Activated CD4-positive, alpha-beta T cell treated with anti-CD3 and anti-CD28 coated beads for 36 hours (primary cell): ENCODE measurements at places on chromosomes 12 and 14.
A peak's percentile ranks its signal among the peaks of the same experiment; 100 is the strongest.

GRCh38 chr14:26738571-26738970 is 140.7 kb upstream of the NOVA1 start:
- DNase-seq = no peak

DNA sequence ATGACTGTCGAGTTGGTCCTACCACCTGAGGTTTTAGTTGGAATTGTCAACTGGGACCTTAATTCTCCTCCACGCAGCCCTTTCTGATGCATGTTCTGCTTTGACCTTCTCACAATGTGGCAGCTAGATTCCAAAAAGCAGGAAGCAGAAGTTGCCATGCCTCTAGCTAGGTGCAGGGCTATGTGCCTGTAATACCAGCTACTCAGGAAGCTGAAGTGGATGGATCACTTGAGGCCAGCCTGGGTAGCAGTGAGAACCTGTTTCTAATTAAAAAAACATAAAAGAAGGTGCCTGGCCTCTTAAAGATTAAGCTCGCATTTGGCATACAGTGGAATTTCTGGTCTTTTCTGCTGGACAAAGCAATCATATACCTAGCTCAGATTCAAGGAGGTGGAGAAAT is 77.1 kb downstream of the FGD4 start:
- no peak for DNase-seq

GRCh38 chr14:94389731-94390371 is 1.4 kb upstream of the SERPINA1 start:
- no peak for DNase-seq

DNA sequence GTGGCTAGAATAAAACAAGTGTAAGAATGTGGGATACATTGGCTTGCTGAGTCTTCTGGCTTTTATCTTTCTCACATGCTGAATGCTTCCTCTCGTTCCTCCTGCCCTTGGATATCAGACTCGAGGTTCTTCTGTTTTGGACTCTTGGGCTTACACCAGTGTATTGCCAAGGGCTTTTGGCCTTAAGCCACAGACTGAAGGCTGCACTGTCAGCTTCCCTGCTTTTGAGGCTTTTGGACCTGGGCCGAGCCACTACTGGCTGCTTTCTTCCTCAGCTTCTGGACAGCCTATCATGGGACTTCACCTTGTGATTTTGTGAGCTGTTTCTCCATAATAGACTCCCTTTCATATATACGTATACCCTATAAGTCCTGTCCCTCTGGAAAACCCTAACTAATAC is 300.9 kb upstream of the STXBP6 start:
- DNase-seq = no peak

DNA sequence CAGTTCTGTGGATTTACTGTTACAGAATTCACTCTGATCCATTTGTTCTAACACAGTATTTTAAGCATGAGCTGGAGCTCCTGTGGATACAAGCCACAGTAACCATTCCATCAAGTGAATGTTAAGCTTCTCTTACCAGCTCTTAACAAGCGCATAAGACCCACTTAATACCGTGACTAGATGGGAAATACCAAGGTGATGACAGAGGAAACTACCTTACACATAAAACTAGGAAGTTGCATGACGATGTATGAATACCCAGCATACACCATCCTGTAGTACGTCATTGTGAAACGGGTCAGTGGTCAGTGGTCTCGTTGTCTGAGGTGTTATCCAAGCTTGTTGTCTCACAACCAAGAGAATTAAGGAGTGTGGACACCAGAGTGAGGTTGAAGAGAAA is 2.0 kb upstream of the GALC start:
- peak; percentile 62 for DNase-seq

GRCh38 chr14:35389315-35389667 is 15.3 kb downstream of the NFKBIA start:
- no peak for DNase-seq

GRCh38 chr12:30968211-30968610 is 41.7 kb downstream of the TSPAN11 start:
- DNase-seq = no peak

DNA sequence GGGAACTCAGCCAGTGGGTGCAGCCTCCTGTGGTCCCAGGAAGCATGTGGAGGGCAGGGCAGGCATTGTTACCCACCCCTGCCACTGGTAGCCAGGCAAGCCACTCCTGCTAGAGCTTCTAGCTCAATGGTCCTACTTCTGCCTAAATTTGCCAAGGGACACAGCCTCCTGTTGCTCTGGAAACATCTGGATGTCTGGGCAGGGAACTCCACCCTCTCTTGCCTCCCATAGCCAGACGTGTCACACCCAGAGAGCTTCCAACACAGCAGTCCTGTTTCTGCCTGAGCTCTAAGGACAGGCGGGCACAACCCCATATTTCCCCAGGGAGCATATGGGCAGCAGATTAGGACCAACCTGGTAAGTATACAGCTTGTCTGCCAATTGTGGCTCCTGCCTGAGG is 350.2 kb downstream of the GLT1D1 start:
- DNase-seq = no peak

- no peak for DNase-seq
Observed at GRCh38 chr12:113473400-113473799, 1.7 kb upstream of the LHX5 start.

DNA sequence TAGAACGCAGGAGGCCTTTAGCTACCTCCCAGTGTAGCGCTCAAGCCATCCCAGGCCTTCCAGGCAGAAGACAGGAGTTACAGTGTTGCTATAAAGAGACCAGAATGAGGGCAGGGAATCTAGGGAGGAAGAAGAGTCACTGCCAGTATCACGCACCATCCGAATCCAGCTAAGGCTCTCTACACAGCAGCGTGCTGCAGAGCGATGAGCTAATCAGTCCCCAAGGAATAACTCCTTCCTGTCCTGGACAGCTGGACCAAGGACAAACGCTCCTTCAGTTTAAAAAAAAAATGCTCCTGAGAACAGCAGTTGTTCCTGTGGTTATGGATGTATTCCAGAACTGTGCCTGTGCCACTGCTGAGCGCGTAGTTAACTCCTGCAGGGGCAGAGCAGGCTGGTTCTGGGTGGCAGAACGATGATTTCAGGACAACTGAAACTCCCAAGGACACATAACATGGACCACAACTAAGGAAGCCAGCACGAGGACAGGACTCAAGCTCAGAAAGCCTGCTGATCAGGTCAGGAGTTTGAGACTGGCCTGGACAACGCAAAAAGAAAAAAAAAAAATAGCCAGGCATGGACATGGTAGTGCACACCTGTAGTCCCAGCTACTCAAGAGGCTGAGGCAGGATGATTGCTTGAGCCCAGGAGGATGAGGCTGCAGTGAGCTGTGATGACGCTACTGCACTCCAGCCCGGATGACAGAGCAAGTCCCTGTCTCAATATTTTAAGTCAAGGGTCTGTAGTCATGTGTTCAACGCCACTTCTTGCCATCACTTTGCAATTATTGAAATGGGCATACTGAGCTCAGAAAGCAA is 2.6 kb downstream of the IFFO1 start:
- DNase-seq = no peak

DNA sequence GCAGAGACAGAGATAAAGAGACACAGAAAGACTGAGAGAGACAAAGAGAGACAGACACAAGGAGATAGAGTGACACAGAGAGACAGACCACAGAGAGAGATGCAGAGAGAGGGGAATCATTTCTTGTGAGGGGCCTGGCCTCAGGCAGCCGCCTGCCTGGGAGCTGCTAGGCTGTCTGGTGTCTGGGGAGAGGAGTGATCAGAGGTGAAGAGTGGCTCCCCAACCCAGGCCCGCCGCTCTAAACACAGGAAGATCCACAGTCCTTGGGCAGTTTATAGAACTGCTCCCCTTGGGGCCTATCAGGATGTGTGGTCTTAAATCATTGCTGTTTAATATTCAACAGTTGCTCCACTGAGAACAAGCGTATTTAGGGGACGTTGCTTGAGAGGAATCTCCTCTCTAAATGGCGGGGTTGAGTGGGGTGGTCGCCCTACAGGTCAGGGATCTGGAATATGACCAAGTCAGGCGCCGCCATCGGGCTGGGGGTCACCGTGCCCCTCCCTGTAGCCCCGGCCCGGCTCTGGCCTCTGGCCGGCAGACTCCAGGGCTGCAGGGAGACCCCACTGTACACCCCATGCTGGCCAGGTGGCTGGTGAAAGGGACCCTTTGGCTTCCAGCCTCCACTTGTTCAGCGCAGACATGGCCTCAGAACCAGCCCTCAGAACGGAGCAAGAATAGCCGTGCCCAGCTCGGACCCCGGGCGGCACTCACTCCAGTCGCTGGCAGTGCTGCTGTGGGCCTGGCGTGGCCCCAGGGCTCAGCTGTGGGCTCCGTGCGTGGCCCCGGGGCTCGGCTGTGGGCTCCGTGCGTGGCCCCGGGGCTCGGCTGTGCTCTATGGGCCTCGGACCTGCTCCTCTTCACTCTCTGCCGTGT is 89.4 kb downstream of the GALNT9 start:
- no peak for DNase-seq
